ENCODE measurements at places on chromosomes 2 and 18.

GRCh38 chr18:43277164-43277600 is at the start of gene SYT4:
SYT4 (minus strand) TSS chr18:43277490; CDS start chr18:43277281, 209 bp downstream.
- peak; percentile 44 for DNase-seq

- no peak for DNase-seq
These were observed 118.2 kb downstream of the PAX3 start for GRCh38 chr2:222180619-222181018.

DNA sequence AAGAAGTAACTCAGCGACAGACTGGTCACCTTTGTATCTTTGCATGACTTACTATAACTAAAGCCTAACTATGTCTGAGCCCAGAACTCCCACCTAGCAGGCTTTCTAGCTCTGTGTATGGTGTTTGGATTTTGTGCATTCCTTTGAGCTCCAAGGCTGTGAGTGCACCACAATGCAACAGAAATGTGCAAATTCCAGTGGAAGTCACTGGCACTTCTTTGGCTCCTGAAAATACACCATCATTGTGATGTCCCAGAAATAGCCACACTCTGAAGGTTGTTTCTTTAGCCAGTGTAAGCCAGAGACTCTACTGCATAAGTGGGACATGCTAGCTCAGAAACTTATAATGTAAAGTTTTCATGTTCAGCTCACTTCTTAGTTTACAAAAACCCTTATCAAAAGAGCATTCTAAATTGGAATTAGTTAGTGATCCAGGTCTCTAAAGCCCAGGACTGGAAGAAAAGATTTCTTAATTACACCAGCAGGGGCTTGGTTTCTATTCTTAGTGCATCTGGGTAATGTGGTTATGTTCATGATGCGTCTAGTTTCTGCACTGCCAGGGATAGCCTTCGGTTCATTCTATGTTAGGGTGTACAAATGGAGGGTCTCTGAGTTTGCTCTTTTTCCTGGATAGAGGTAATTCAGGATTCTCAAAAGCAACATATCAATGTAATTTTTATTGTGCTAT is 1239.5 kb upstream of the ZEB2 start:
- no peak for DNase-seq

DNA sequence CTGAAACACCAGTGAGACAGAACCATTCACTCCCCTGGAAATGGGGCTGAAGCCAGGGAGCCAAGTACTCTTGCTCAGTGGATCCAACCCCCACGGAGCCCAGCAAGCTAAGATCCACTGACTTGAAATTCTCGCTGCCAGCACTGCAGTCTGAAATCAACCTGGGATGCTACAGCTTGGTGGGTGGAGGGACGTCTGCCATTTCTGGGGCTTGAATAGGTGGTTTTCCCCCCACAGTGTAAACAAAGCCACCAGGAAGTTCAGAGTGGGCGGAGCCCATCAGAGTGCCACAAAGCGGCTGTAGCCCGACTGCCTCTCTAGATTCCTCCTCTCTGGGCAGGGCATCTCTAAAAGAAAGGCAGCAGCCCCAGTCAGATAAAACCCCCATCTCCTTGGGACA is 292.8 kb downstream of the LNPK start:
- DNase-seq, result no peak

GRCh38 chr18:7856733-7857132 is 289.6 kb downstream of the PTPRM start:
- no peak for DNase-seq

All from right kidney (tissue), 9 donors.